Activated CD4-positive, alpha-beta T cell treated with anti-CD3 and anti-CD28 coated beads, Interleukin-2, amount 10 ng/mL, durations not matched to agents 7 days and 5 days (primary cell): ENCODE measurements at places on chromosomes 6 and 20. TPM values are rescaled to one million over a fixed set of nuclear protein-coding genes. Genes with fewer than 3 reads are reported as not detected.

- no peaks in the 10 kb centered on the region for H3K36me3 ChIP-seq
- no peak overlapping the region for H3K4me3 ChIP-seq
- no peak overlapping the region for H3K27ac ChIP-seq
Observed at GRCh38 chr20:57013741-57014140, 252.7 kb downstream of the BMP7 start.

DNA sequence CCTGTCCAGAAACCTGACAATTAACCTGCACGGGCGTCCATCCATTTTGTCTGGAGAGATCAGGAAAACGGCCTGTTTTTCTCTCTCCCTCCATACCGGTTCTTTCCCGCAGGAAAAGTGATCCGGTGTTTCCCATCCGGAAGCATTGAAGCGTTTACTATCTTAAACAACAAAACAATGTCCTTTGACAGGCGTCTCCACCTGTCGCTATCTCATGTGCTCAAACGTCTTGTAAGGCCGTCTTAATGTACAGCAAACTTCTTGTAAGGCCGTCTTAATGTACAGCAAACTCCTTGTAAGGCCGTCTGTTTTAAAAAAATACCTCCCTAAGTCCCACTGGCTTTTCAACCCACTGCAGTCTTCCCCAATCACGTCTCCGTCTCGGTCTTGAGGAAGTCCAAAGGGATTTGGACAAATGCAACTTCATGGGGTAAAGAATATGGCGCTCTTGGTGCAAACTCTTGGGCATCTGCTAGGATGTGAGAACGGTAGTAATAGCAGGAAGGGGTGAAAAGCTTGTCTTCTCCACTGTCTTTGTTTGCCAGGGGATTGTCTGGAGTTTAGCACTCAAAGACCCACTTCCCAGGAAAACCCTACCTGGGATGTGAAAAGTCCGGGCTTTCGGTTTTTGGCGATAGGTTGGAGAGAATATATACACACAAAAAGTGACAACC lies 29.9 kb upstream of the TRIM27 start:
- H3K4me1 ChIP-seq: peaks cover 24% of the 10 kb centered on the region
- H3K27me3 ChIP-seq: peaks cover 8% of the 10 kb centered on the region
- no peaks in the 10 kb centered on the region for H3K36me3 ChIP-seq
- DNase-seq: no peak
- peak overlapping the region; percentile 64 for H3K4me3 ChIP-seq

DNA sequence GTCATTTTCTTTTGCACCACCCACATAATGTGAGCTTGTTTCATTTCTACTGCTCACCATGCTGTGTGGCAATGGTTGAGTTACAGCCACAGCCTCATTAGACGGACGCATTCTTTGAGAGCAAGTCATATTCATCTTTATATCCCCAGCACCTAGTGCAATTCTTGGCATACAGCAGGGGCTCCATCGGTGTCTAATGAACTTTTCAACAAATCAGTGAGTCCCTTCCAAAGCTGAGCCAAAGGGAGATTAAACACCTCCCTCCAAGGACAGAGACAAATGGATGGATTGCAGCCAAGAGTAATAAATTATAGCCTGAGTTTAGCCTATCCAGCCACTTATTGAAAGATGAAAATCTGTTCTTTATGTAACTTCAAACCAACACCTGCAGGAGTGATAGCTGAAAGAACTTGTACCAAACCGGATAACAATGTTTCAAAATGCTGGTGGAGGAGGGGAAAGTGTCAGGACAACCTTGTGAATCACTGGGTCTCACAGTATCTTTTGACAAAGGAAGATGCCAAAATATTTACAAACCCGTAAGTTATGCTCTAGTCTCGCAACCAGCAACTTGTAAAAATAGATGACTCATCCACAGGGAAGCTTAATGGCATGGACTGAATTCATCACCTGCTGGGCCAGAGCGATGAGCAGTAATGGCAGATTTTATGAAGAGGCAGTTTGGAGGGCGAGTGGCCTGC lies 139.0 kb downstream of the PXDC1 start:
- H3K4me1 ChIP-seq: no peaks in the 10 kb centered on the region
- no peak for DNase-seq
- peaks cover 3% of the 10 kb centered on the region for H3K27me3 ChIP-seq
- no peak overlapping the region for H3K27ac ChIP-seq

DNA sequence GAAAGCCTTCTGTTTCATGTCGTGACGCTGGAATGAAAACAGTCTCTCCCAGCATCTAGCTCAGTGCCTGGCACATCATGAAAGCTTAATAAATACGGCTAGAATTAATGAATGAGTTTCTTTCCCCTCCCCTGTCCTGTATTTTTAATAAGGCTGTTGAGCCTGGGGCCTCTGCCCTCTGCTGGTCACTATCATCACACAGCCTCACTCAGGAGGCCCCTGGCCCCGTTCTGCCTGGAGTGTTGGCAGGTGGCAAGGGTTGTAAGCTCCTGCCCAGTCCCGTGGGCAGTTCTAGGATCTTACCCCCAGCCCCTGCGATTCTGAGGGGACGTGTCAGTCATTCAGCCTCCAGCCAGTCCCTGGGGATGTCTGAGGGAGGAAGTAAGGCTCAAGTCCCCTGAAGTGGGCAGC lies 41.4 kb downstream of the PHACTR3 start:
- DNase-seq: no peak
- no peak overlapping the region for H3K27ac ChIP-seq

GRCh38 chr6:84854811-84855400 lies 90.5 kb upstream of the TBX18 start:
- H3K27ac ChIP-seq: no peak overlapping the region
- no peaks in the 10 kb centered on the region for H3K36me3 ChIP-seq
- H3K4me1 ChIP-seq: no peaks in the 10 kb centered on the region
- DNase-seq: no peak

DNA sequence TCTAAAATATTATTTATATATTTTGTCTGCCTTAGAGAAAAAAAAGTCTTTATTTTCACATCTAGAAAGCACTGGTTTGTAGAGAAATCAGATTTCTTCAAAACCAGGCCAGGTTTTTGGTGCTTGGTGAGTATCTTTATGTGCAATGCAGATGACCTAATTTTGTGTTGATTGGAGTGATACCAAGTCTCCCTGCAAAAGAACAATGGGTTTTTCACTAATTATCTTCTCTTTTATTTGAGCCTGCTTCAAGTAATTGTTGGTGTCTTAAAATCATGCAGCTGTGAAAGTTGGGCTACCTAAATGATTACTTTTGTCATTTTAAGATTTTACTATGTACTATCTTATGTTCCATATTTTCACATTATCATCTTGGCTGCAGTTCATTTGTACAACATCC lies 874.7 kb downstream of the TFAP2A start:
- H3K27ac ChIP-seq: no peak overlapping the region
- H3K27me3 ChIP-seq: no peaks in the 10 kb centered on the region
- no peak overlapping the region for H3K4me3 ChIP-seq
- H3K4me1 ChIP-seq: no peaks in the 10 kb centered on the region
- no peaks in the 10 kb centered on the region for H3K36me3 ChIP-seq

DNA sequence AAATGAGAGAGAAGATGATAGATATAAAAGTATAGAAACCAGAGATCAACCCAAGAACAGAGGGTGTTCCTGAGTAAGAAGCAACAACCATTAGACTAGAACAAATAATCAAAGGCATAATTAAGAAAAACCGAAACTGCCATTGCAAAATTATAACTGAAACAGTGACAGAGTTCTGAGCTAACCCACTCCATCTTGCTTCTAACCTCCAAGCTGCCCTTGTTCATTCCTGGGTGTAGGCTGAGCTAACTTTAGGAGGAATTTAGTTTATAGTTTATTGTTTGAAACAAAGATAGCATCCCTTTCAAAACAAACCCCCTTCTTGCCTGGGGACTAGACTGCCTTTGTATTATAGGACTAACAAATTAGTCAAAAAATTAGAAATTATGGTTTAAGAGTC lies 56.1 kb upstream of the PRND start:
- peaks cover 54% of the 10 kb centered on the region for H3K4me1 ChIP-seq
- H3K27me3 ChIP-seq: no peaks in the 10 kb centered on the region
- no peak for DNase-seq
- H3K36me3 ChIP-seq: peaks cover 11% of the 10 kb centered on the region
- H3K27ac ChIP-seq: peak overlapping the region; percentile 85

- H3K36me3 ChIP-seq: peaks cover 26% of the 10 kb centered on the region
- no peak for DNase-seq
- H3K4me1 ChIP-seq: peaks cover 33% of the 10 kb centered on the region
- H3K27ac ChIP-seq: no peak overlapping the region
- no peaks in the 10 kb centered on the region for H3K27me3 ChIP-seq
Observed at GRCh38 chr6:37868447-37868825, 48.9 kb downstream of the ZFAND3 start.

GRCh38 chr6:40807484-40807883 lies 220.3 kb upstream of the LRFN2 start:
- DNase-seq: no peak
- H3K27me3 ChIP-seq: no peaks in the 10 kb centered on the region
- H3K4me1 ChIP-seq: no peaks in the 10 kb centered on the region
- no peak overlapping the region for H3K27ac ChIP-seq

Gene BPIFB2
- not detected for total RNA-seq

Gene SYCP2
- 7.6 TPM for total RNA-seq

Gene SCRT2
- total RNA-seq: not detected

Gene EDN1
- total RNA-seq: not detected
